Right lung (tissue), 10 donors: ENCODE measurements at places on chromosomes 5 and 9.
A peak's percentile ranks its signal among the peaks of the same experiment; 100 is the strongest.

GRCh38 chr5:150596313-150596712 is 44.1 kb upstream of the SYNPO start:
- no peak for DNase-seq

GRCh38 chr9:87766697-87767096 is 40.8 kb downstream of the CTSL start:
- no peak for DNase-seq

- DNase-seq: no peak
Measured at GRCh38 chr5:168449166-168449565, 37.1 kb upstream of the RARS1 start.

- DNase-seq: no peak
Measured at GRCh38 chr5:1473746-1474145, 28.5 kb upstream of the SLC6A3 start.

DNA sequence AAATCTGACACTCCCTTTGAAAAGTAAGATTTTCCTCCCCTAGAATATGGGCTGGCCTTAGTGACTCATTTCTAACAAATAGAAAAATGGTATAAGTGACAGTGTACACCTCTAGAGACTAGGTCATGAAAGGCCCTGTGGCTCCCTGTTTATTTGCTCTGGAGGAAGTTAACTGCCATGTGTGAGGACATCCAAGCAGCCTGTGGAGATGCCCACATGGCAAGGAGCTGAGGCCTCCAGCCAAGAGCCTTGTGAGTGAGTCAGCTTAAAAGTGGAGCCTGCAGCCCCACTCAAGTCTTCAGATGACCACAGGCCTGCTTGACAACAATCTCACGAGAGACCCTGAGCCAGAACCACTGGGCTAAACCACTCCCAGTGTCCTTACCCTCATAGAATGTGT is 128.1 kb upstream of the LHFPL2 start:
- DNase-seq: no peak

DNA sequence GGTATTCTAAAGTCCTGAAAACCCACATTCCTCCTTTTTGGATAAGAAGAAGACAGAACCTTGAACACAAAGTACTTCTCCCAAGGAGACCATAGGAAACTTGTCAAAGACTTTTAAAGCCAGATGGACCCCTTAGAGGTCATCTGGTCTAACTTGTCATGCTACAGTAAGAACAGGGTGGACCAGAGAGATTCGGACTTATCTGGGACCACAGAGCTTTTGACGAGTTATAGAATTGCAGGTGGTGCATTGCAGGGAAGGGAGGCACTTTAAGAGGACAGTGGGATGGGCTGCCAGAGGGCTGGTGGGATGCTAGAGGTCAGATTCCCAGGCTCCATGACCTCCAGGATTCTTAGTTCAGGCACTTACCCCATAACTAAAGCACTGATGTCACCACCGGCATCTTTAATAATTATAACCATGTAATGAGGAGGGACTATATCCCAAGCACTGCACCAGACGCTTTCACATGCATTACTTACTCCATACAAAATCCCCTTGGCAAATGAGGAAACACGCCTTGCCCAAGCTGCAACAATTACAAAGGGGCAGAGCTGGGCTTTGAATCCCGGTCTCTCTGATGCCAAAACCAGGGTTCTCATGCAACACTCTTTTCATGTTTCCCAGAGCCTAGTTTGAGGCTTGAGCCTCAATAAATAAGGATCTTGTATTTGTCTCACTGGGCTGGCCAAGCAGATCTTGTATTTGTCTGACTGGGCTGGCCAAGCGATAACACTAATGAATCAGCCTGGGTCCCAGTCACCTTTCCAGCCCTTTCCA is 12.8 kb upstream of the GPX3 start:
- DNase-seq: no peak

DNA sequence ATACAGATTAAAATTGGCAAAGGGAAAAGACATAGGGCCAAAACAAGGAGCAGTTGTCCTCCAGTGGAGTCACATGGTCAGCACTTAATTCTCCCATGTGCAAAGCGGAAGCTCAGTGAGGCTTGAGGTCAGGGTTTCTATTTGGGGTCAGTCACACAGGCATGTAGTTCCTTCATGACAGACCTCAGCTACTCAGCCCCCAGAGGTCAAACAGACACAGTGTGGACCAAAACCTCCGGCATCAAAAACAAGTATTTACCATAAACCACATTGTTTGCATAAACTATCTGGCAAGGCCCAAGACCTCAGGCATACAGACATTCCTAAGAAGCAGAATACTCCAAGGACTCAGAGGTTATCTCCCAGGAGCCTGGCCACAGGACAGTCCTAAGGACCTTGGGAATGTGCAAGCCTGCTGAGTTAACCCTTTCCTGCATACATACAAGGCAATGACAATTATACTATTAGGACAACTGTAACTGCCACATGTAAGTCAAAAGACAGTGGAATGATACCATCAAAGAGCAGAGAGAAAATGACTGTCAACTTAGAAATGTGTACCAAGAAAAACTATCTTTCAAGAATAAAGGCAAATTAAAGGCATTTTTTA is 28.7 kb upstream of the FNIP1 start:
- DNase-seq: no peak

GRCh38 chr9:77839459-77840140 is 191.5 kb upstream of the GNA14 start:
- no peak for DNase-seq

GRCh38 chr9:132056717-132057560 is 22.7 kb downstream of the MED27 start:
- no peak for DNase-seq

GRCh38 chr5:73816656-73817420 is 190.8 kb downstream of the ARHGEF28 start:
- no peak for DNase-seq

GRCh38 chr9:132487351-132487791 is 77.4 kb downstream of the CFAP77 start:
- no peak for DNase-seq

GRCh38 chr9:22103685-22104575 is 94.8 kb upstream of the CDKN2B start:
- no peak for DNase-seq

DNA sequence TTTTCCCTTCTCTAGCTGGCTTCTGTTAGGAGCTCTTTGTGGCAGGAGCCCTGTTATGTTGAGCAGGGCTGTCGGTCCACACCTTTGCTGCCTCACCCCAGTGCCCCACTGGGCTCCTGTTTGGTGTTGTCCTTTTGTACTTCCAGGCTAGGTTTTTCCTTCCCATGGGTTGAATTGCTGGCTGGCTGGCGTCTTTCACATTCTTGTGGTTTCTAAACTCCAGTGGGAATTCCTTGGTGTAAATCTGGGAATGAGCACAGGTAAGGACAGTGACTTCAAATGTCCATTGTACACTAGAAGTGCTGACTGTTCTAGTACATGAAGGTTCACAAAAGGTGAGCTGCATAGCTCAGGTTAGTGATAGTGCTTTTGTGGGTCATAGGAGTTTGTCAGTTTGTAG is 30.4 kb downstream of the RASGRF2 start:
- no peak for DNase-seq

GRCh38 chr5:34624691-34625090 is 31.4 kb upstream of the RAI14 start:
- no peak for DNase-seq

- no peak for DNase-seq
Measured at GRCh38 chr5:37738057-37738691, 101.7 kb downstream of the GDNF start.

DNA sequence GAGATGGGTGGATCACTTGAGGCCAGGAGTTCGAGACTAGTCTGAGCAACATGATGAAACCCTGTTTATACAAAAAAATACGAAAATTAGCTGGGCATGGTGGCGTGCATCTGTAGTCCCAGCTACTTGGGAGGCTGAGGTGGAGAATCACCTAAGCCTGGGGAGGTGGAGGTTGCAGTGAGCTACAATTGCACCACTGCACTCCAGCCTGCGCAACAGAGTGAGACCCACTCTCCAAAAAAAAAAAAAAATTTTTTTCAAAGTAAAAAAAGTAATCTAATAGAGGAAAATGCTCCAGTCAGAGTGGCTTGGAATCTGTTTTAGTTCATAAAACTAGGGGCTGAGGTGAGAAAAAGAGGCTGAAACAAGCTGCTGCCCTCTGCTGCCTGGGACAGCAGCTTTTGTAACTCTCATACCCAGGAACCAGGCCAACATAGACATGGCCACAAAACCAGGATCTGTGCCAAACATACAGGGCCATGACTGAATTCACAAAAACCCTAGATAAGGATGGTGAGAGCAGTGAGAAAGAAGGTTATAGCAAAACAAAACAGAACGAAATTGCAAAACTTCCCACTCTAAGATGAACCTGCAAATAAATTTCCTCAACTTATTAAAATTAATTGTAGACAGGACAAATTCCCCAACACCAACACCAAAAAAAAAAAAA is 13.1 kb upstream of the DCAF12 start:
- peak; percentile 79 for DNase-seq

DNA sequence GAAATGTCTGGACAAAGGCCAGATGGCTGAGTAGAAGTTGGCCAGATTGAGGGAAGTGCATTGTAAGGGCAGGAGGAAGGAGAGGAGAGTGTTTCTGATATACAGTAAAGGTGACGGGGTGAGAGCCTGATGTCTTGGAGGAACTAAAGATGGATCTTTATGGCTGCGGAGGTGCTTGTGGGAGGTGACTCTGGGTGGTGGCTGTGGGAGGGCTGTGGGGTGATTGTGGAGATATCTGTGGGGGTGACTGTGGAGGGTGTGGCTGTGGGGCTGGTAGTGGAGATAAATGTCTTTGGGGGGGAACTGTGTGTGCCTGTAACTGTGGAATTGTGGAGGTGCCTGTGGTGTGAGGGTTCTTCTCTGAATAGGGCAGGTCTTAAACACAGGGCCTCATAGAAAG is 121.4 kb downstream of the CMYA5 start:
- no peak for DNase-seq

DNA sequence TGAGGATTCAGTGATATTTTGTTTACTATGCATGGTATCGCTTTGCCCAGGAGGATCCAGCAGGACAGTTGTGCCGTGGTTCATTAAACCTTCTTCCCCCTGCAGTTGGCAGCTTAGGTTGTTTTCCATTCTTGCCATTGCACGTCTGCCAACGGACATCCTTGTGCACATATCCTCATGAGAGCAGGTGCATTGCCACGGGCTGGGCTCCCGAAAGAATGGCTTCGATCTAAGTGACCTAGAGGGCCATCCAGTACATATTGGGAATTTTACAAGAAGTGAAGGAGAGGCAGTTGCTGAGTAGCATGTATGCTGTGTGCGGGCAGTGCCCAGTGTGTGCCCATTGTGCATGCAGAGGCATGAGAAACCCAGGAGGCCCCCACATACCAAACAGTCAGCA is 22.1 kb downstream of the HRH2 start:
- no peak for DNase-seq
